Hematopoietic multipotent progenitor cell treated with erythropoietin and hydrocortisone succinate and interleukin-3 and kit ligand, for 6 days (in vitro differentiated cells): ENCODE measurements at places on chromosomes 2 and 18.

GRCh38 chr18:77004555-77005380, 127.8 kb downstream of the MBP start:
- peak; percentile 63 for DNase-seq

GRCh38 chr2:168928113-168928831, 27.2 kb downstream of the G6PC2 start:
- no peak for DNase-seq

GRCh38 chr2:59754011-59754735, 799.3 kb downstream of the BCL11A start:
- no peak for DNase-seq

DNA sequence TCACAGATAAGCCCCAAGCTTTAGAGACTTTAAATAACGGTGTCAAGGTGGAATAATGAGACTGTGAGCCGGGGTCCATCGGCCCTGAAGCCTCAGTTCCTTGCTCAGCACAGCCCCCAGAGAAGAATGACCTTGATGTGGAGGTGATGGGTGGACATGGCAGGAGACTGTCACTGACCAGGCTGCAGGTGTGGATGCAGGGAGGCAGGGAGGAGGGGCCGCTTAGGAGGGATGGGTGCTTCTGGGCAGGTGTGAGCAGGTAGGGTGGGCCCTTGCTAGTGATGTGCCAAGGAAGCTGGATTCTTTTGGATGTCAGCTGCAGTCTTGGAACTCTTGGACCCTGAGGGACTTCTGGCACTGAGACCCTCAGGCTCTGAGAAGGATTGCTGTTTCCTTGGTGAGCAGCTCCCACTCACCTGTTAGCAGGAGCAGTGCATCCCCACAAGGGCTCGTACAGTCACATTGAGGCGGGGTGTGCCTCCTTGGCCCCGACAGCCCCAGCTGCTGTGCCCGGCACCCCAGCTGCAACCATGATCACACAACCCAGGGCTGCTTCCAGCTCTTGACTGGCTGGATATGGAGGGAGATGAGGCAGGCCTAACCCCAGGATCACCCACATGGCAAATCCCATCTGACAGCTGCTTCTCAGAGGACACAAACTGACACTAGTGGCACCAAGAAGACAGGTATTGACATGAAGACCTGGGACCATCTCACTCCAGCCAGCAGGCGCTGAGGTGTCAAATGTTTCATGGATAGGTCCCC, 209.8 kb upstream of the HDAC4 start:
- no peak for DNase-seq

DNA sequence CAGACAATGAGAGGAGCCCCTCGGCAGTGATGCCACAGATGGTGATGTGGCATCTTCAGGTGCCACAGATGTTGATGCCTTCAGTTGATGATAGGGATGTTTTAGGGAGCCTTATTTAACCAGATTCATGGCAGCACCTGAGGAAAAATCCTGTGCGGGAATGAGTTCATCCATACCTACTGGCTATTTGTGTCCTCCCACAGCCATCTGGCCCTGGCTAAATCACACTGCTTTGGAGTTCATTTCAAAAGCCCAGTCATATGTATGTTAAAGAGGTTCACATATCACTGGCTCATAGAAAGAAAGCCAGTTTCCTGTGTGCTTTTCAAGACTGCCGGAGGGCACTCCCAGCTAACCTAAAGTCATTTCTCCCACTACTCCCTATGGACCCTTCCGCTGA, 131.3 kb downstream of the MCFD2 start:
- DNase-seq: no peak

- DNase-seq: no peak
These were observed 69.9 kb upstream of the SMAD7 start for GRCh38 chr18:49020621-49021021.

DNA sequence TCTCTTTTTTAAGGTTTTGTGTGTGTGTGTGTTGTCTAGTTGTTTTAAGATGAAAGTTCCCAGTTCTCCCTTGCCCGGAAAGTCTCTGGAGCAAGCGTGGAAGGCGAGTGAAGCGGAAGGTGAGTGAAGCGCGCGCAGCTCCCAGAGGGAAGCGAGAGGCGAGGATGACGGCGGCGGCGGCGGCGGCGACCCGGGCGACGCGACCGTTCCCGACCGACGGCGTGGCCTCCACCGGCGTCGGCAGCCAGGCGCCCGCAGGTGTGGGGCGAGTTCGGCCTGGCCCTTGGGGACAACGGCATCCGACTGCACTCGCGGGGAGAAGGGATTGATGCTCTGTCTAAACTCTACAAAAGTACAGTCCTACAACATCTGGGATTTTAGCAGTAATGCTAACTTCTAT, 321.9 kb downstream of the CELF4 start:
- no peak for DNase-seq

DNA sequence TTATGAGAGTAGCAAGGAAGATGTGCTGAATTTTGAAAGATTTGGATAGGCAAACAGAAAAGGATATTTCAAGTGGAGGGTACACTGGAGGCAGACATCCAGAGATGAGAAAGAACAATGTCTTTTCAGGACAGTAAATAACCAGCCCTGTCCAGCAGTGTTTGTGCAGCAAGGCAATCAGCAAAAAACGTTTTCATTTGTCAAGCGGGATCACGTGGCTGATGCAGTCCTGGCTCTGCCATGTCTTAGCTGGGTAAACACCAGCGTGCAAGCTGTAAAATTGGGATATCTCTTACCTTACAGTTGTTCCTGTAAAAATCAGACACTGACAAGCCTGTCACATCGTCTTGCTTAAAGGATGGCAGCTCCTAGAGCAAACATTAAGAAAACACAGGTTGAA, 67.8 kb downstream of the CWC22 start:
- DNase-seq: no peak

DNA sequence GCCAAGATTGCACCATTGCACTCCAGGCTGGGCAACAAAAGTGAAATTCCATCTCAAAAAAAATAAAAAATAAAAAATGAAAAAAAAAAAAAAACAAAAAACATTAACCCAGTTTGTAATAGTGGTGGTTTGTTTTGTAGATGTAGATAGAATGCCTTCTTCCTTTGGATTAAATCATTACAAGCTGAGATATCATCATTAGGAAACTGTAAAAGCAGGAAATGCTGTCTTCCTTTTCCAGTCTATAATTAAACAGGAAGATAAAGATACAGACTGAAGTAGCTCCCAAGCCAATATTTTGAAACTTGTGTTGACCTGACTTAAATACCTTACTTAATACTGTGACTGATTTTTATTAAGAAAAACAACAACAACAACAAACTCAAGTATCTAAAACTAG, 43.1 kb downstream of the RBMS1 start:
- DNase-seq: no peak
